Activated T-cell treated with anti-CD3 and anti-CD28 coated beads, Interleukin-2, amount 50 U/mL, for 48 hours (primary cell): ENCODE measurements at places on chromosomes 7 and 10.

GRCh38 chr7:155745737-155746136, 66.5 kb downstream of the SHH start:
- DNase-seq, result no peak

- DNase-seq, result no peak
Measured at GRCh38 chr7:139767561-139767982, 10.2 kb downstream of the HIPK2 start.

- DNase-seq, result no peak
Measured at GRCh38 chr7:36736899-36737211, 12.6 kb upstream of the AOAH start.

DNA sequence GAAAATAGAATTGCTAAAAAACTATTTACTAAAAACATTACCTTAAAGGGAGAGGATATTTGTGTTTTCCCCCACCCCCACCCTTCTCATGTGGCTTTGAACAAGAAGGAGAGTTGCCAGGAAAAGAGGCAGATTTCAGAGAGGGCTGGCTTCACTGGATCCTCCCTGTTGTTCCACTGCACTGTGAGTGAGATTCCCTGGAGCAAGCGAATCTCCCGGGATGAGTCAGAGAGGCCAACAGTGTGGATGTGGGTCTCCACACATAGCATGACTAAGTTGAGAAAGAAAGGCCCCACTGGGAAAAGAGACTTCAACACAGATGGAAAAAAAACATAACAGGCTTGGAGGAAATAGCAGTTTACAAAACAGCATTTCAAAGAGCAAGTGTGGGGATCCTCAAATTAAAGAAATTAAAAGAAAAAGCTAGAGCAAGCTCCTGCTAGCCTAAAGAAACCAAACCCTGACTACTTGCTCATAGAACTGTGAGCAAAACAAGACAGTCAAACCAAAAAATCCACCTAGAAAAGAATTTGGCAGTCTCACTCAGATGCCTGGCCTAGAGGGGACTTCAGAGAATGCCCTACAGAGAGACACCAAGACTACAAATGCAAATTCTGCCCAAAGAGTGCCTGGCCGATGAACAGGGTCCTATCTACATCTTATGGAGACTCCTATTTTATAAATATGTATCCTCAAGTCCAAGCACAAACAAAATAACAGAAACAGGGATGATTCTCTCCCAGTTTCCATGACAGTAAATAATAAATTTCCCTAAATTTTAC, 3.4 kb downstream of the CAV1 start:
- DNase-seq, result no peak

GRCh38 chr7:95662987-95663386, 66.7 kb upstream of the PDK4 start:
- DNase-seq, result no peak

DNA sequence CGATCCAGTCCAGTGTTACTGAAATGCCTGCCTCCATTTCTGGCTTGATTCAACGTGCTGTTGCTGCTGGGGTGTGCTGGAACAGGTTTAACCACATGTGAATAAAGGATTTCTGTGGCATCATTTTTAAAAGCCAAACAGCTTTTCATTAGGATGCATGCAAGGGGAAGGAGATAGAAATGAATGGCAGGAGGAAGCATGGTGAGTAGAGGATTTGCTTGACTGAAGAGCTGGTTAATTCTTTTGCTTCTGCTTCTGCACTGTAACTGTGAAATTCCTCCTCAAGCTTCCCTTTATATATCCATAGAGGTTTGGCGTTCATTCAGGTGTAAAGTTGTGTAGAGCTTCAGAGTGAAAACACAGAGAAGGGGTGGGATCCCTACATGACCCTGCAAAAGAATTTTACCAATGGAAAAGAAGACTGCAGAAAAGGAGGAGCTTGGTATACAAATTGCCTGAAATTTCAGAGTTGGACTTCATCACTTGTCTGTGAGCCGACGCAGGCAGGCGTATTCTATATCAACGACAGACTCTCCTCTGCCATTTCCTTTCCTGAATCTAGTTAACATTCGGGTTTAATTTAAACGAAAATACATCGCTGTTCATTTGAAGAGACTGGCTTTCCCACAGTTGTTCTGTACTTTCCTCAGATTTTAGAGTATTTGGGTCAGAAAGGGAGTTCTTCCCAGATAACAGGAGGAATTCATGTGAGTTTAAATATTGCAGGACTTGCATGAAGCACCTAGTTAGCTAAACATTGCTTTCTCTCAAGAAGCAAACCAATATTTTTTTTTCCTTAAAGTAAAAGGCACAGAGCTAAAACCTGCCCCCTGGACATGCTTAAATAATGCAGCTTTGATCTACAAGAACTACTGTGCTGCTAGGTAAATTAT, at the start of gene SOSTDC1:
Gene SOSTDC1, minus strand, starts transcription at position 270 of the 893 bp plus-strand sequence. Its CDS starts 70 bp downstream, at position 200.
- DNase-seq, result no peak

GRCh38 chr10:36789974-36790373, 335.4 kb upstream of the ANKRD30A start:
- DNase-seq, result no peak
